ENCODE measurements at places on chromosomes 7 and 10.

- DNase-seq = no peak
These were observed 74.8 kb downstream of the HIPK2 start for GRCh38 chr7:139702811-139703486.

DNA sequence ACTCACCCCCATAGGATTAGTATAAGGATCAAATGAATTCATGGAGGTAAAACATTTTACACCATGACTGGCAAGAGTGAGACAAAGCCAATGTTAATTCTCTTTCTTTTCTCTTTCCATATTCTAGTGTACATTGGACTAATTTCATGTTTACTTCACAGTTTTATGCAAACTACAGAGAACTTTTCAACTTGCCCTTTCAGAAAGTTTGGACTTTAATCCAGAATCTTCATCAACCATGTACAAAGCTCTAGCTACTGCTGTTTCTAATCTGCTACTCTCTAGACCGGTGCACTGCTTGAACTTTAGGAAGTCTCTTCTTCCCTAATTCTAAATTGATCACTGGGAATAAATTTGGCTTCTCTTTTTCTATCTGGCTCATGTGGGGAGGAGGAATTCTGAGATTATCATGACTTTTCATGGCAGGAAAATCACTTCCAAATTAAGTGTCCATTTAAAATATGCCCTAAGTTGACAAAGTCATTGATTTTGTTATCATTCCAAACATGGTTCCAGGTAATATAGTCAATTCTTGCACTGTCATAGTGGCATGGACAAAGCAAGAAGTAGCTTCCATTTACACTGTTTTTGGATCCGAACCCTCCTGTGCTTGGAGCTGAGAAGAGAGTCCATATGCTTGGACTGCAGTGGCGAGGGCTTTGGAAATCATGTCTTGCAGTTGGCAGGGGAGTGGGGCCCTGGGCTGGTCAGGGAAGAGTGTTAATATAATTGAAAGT, 903.3 kb downstream of the CCSER2 start:
- DNase-seq = no peak

GRCh38 chr10:101775273-101776160, at the start of gene FGF8:
TSS of gene FGF8 (minus strand) at chr10:101776114. CDS start at chr10:101775900, 214 bp downstream.
- no peak for DNase-seq

GRCh38 chr7:139271718-139272628, 40.9 kb downstream of the UBN2 start:
- DNase-seq = no peak

DNA sequence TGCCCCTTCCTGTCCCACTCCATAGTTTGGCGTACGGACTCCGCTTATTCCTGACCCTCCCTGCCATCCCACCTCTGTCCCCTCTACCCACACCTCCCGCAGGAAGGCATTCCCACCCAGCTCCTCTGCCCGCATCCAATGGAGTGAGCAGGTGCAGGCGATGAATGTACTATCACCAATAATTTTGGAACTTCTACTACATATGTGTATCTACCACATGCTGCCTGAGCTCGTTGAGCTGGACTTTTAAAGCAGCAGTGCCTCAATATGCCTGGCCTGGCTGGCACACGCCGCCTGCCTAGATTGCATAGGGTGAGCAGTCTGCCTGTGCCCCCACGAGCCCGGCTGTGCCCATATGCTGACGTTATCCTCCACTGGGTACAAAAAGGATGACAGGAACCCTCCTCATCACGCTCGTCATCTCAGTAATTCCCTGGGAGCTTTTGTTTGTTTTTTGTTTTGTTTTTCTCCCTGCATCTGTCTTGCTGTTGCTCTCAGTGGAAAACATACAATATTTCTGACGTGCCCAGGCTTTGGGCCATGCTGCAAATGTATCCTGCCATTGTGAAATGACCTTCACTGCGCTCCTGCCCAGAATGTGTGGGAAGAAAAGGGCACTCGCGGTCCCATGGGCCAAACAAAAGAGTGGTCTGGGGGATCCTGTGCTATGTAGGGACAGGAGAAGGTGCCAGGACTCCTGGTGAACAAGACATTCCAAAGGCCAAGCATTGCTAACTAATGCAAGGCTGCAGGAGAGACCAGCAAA, 302.8 kb downstream of the PTPRN2 start:
- no peak for DNase-seq

- DNase-seq = no peak
These were observed 74.9 kb downstream of the BEND7 start for GRCh38 chr10:13453896-13454295.

- no peak for DNase-seq
These were observed 56.6 kb downstream of the C10orf143 start for GRCh38 chr10:130054021-130054420.

DNA sequence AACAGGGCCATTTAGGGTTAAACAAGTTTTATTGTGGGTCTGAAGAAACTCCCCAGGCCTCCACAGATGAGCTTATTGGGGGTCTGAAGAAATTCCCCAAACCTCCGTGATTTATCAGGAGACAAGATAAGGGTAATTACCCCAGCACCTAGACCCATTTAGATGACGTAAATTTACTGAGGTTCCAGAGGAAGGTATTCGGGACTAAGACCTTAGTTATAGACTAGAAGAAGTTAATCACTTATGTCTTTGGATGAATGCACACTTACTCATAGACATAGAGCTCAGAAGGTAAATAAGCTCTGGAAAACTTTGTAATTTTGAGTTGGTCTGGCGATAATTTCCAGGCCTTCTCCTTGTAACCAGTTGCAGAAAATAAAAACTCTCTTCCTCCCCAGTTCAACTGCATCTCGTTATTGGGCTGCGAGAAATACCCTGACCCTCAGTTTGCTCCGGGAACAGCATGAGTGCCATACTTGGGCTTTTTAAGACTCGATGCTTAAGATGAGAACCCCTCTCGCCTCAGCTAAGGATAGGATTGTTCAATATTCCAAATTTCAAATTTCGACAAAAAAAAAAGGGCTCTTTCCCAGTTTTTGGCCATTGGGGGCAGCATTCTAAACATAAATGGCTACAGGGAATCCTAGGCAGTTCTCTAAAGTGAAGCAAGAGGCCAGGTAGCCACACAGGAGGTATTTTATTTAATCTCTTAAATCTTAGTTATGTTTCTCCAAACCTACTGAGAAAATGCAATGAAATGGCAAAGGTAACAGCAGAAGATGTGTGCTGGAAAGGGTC, 74.7 kb upstream of the PFKP start:
- DNase-seq = no peak

- DNase-seq = no peak
These were observed 86.5 kb downstream of the DKK1 start for GRCh38 chr10:52400562-52400961.

Measured in activated T-cell treated with anti-CD3 and anti-CD28 coated beads for 1 hour (primary cell).